ENCODE measurements at places on chromosomes 2 and 18.

GRCh38 chr2:242098034-242098433, 228.5 kb downstream of the RTP5 start:
- no peak for DNase-seq

DNA sequence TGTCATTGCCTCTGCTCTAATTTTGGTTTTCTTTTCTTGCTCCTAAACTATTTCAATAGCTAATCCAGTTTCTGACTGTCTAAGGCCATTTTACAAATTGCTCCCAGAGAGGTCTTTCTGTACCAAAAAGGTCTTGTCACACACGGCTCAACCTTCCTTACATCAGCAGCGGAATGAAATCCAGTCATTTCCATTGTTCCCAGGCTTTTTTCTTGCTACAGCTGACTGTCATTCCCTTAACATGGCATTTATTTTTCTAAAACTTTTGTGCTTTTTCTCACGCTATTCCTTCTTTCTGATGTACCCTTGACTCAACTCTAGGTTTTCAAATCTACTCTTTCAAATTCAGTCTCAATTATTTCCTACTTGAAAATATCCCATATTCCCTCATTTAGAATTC, 24.3 kb downstream of the FAM171B start:
- no peak for DNase-seq

DNA sequence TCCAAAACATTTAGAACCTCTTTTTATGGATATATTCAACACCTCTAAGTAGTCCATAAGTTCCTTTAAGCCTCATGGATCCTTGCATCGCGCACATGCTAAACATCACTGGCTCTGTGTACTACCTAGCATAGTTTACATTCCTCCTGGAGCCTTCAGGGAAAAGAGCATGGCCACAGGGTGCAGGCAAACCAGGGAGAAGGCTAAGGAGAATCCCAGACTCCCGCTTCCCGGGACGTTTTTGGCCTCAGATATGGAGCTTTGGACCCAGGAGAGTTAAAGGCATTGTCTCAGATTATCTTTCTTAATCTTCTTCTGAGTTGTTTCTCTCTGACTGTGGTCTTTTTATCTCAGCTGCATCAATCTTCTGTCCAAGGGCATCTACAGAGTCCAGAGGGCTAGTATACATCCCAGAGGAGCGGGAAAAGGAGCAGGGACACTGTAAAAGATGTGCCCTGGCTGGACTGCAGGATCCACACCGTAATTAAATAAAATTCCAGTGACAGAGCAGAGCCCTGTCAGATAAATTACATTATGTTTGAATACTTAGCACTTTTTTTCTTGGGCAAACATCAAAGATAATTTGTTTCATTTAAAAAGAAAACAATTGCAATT, 36.9 kb downstream of the RIT2 start:
- no peak for DNase-seq

GRCh38 chr2:227204452-227204851, 40.0 kb downstream of the COL4A3 start:
- no peak for DNase-seq

GRCh38 chr2:151560289-151560688, 150.6 kb downstream of the RIF1 start:
- DNase-seq: peak; percentile 69

Measured in fibroblast of skin of right quadriceps (primary cell).